Ovary (tissue), 10 donors: ENCODE measurements at places on chromosomes 7 and 10.

GRCh38 chr7:157840914-157841772, 504.3 kb downstream of the DNAJB6 start:
- no peak for DNase-seq

- no peak for DNase-seq
These were observed 46.8 kb upstream of the CD36 start for GRCh38 chr7:80591654-80592053.

DNA sequence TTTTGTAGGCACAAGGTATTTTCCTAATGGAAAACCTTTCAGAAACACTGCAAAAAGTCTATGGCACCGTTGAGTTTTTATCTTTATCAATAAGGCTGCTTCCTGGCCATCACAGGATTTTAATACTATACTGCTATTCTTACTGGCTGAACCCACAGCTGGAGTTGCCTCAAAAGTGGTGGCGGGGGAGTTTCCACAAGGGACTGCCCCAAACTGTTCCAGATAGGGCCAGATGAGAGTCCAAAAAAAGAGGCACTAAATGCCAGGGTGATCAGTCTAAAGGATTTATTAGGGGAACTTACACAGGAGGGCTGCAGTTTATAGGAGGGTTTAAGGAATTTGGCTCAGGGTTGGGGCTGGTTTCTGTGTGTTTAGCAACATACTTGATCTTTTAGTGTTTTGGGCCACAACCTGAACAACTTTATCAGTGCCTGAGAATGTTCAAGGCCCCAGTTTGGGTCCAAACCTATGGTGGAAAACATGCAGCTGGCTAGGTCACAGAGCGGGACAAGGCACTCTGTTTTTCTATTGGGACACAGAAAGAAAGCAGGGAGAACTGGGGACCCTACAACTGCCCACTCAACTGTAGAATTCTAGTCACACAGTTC, 41.4 kb downstream of the STAM start:
- DNase-seq = no peak

GRCh38 chr10:70956029-70956759, 67.8 kb upstream of the PCBD1 start:
- DNase-seq = no peak

DNA sequence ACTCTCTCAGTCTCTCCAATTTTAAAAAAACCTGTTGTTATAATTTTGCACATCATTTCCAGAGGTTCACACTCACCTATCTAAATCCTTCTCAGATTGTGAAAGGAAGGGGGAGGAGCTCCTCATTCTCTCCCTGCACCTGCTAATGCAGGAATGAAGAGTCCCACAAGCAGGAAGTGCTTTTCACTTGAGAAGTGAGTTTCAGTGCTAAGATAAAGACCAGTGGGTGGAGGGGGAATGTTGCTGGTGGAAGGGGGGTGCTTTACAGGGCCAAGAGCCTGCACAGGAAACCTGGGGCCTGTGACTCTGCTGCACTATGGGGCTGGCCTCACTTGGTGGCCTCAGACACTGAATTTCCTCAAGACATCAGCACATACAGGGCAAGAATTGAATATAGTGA, 176.4 kb downstream of the PTPN20 start:
- DNase-seq = no peak
